RPMI7951 (cell line): ENCODE measurements at places on chromosomes 6 and 20.

DNA sequence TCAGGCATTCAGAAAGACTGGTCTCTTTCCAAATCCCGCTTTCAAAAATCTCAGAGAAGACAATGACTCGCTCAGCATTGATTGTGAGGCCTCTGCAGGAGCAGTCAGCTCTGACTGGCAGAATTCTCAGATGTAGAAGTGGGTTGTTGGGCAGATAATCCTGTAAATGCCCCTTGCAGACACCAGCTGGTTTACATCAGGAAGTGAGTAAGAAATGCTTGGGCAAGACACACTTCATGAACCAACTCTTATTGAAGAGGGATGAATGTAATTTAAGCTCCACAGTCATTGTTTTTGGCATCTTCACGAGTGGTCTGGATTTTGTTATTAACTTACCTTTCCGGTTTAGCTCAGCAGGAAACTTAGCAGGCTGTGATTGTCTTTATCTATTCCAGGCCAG is 166.6 kb downstream of the PLCB4 start:
- DNase-seq = peak; percentile 95

DNA sequence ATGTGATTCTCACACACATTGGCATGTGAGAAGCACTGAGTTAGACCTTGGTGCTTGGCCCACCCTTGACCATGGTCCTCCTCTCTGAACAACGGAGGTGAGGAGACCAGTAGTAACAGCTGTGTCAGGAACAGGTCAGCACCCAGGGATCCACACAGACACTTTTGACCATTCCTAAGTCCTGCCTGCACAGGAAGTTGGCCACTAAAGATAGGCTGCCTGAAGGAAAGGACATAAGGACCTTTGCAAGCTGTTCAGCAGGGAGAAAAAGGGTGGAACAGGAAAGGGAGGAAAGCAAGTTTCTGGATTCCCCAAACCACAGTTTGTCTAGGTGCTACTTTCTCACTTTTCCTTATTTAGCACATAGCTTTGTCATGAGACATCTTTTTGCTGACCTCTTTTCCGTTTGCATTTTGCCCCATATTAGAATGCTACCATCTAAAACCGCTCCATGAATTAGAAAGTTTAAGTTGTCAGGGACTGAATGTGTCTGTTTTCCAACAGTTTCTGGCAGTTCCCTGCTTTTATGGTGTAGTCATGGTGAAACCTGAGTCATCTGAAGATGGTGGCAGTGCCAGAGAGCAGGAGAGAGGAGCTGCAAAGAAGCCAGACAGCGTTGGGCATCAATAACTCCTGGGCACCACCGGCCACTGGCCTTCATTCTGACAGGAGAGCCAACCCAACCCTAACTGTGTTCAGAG is 1.1 kb upstream of the CD109 start:
- DNase-seq = peak; percentile 80

GRCh38 chr6:98092331-98092730 is 742.0 kb upstream of the POU3F2 start:
- no peak for DNase-seq

- no peak for DNase-seq
Observed at GRCh38 chr6:17450397-17450796, 57.0 kb downstream of the CAP2 start.

DNA sequence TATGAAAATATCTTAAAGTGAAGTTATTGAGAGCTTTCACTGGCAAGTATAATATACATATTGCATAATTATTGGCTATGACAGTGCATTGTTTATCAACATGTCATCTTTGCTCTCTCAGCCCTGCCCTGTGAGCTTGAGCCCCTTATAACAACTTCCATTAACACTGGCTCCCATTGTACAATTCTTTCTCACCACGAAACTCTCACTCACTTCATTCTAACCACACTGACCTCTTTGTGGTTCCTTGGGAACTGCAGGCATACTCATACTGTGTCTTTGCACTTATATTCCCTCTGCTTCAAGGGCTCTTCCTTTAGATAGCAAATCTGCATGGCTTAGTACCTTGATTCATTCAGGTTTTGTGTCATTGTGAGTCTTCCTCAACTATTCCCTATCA is 411.8 kb downstream of the CDKAL1 start:
- peak; percentile 60 for DNase-seq

DNA sequence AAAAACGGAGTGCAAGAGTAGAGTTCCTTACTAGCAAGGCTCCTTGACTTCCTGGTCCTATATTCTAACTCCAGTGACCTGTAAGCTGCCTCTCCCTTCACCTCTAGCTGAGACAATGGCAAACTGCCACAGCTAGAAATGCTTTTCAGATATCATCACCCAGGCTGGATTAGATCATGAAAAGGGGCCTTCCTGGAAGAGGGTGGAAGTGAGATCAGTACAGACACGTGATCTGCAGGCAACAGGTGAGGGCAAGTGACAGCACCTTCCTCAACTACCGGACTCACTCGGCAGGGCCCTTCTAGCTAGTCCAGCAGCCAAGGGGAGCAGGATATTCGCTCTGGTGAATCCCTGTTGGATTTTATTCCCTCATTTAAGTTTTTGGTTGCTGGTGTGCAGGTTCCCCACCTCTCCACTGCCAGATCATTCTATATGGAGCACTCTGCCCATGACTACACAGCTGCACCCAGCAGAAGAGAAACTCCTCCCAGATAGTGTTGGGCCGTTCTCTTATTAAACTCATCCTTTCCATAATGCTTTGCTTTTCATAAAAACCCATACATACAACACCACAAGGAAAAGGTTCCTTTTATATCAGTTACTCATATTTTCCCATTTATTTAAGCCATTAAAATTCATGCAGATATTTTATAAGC is 26.4 kb upstream of the FAM83C start:
- DNase-seq = peak; percentile 82

GRCh38 chr20:59027741-59028320 is 4.3 kb downstream of the ATP5F1E start:
- DNase-seq = peak; percentile 59

- no peak for DNase-seq
Observed at GRCh38 chr6:107942142-107942541, 15.9 kb downstream of the SEC63 start.

- peak; percentile 83 for DNase-seq
Observed at GRCh38 chr6:106165885-106166485, 79.8 kb downstream of the PRDM1 start.

DNA sequence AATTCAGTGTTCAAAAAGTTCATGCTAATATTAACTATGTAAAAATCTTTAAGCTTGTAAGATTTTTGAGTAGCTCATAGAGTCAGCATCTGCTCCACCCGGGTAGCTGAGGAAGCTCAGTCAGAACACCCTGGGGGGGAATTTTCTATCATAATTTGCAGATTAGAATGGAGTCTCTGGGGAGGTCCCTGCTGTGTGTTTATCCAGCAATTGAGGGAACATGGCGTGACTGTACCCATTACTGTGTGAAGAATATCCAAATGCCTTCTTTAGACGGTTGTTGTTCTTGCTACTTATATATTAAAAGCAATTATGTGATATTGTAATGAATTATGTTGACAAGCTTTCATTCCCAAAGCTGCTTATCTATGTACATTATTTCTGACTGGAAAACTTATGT is 64.8 kb downstream of the AIG1 start:
- DNase-seq = peak; percentile 70

DNA sequence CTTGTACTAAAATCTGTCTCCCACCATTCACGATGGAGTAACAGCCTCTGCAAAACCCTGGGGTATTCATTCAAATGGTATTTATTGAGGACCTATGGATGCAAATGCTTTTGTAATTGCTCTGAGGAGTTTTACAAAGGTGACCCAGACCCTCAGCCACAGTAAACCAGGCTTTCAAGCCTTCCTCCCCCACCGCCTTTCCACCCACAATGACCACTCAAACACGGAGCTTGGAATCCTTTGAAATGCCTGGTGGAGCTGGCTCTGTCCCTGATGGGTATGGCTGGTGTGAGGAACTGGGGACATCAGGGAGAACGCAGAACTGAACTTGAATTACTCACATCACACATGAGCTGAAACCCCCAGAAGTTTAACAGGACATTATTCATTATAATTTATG is 246.4 kb downstream of the CDH26 start:
- no peak for DNase-seq

DNA sequence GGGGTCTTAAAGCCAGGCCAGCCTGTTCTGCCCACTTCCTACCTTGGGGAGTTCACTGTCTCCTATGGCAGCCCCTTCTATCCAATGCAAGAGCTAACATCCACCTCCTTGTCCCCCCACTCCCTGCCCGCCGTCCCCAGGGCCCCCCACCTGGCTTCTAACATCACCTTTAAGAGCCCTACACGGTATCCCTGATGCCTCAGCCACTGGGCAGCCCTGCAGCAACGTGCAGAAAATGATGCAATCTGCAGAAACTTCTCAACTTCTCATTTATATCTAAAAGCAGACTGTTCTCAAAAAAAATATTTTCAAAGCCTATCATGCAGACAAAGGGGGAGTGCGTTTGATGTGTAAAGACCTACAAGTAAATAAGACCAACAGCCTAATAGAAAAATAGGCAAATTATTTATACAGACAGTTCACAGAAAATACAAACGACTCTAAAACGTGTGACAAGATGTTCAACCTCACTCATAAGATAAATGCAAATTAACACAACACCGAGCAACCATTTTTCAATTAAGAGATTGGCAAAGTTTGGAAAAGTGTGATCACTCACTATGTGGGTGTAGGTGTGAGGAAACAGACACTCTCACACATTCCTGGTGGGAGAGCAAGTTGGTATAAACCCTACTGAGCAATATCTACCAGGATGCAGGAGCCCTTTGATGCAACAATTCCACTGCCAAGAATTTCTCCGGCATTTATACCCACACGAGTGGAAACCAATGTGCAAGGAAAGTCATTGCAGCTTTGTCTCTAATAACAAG is 15.1 kb upstream of the HCK start:
- DNase-seq = no peak

DNA sequence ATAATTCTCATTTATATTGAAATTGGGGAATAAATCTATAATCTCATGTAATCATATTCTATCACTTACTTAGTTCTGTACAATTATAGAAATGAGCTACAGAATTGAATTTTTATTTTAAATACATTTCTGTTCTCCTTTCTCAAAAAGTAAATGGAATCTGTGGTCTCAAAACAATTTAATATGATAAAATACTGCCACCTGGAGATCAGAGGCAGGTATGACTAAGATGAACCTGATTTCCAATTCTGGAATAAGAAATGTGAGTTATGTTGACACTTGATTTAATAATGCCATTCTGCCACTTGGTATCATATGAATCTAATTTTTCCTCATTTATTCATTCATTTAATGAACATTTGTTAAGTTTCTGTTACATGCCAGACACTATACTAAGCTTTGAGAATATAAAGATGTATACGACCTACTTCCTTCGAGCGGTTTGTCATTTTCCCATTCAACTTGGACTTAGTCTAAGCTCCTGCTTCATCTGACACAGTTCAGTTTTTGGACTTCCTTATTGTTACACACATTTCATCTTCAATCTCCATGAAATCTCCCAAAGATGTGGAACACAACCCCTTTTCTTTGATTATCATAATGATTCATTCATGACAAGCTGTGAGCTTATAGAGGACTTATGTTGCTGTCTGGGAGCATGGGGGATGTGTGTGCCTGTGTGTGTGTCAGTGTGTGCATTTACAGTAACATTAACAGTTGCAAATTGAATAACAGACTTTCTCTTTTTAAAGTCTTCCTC is 7.5 kb upstream of the CCDC28A start:
- peak; percentile 24 for DNase-seq

GRCh38 chr20:22285555-22285954 is 298.8 kb downstream of the FOXA2 start:
- no peak for DNase-seq

DNA sequence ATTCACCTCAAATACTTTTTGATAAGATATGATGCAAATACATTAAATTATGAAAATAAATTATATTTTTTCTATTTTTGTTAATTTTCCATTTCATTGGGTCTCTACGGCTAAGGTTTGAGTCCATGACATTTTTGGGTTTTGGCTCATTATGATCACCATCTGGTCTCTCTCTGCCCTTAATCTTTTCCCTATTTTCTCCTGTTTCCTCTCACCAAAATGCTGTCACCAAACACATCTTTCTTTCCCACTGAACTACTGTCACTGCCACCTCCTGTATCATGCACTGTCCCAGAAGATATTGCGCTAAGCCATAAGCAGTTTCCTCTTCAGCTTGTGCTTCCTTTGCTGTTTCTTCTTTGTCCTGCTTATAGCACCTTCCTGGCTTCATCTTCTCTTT is 42.0 kb upstream of the OGFRL1 start:
- no peak for DNase-seq

GRCh38 chr6:44002593-44003344 is 124.5 kb downstream of the MRPL14 start:
- DNase-seq = peak; percentile 69

- peak; percentile 65 for DNase-seq
Observed at GRCh38 chr20:50575865-50576720, 65.9 kb downstream of the PTPN1 start.

DNA sequence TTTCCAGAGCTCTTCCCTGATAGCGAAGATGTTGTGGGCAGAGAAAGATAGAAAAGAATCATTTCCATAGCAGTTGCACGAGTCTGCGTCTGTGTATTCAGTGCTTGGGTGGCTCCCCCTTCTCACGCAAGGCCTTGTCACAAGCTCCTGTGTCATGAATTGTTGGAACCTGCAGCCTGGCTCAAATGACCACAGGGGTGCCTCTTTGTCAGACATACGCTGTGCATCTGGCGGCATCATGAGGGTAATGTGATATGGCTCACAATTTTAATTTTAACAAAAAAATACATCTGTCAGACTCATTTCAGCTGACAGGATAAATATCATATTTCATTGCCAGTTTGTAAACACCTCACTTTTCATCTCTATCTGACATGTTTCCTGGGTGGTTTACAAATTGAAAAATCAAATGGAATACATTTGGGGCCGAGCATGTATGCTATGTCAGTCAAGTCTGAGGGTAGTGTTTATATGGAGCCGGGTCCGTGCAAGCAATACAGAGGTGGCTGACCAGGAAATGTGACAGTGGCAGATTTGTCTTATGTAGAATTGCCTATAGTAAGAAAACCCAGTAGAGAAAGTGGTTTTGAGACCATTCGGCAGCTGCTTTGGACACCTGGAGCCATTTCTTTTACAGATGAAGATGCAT is 90.9 kb downstream of the CAP2 start:
- DNase-seq = peak; percentile 61

DNA sequence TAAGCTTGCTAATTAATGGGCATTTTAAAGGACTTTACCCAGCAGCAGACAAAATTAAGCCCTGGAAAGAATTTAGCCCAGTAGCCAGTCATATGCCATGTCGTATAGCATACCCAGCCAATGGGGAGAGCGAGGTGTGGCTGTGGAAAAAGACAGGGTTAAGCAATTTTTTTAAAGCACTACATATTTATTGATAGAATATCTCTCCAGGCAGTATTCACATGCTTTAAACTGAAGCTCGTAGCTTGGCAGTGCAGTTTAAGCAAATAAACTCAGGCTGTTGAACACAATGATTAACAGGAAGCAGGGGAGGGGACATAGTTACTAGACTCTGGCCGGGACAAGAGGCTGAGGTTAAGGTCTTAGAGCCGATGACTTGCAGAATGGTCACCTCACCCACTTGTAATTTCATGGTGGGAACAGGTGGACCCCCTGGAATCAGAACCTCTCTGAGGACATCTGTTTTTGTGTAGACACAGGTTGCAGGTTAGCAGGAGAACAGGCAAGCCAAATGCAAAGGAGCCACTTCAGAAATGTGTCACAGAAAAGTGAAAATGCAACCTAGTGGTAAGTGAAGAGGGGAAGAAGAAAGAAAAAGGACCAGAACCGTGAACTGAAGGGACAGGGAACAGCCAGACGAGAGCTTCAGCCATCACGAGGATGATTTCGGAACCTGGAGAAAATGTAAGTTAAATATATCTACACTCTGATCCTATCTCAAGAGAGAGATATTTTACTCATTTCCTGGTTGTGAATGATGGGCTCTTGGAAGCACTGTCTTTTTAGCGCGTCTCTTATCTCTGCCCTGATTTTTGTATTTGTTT is 7.2 kb downstream of the GCNT2 start:
- peak; percentile 66 for DNase-seq
